ENCODE measurements at places on chromosomes 12 and 14. TPM values are rescaled to one million over a fixed set of nuclear protein-coding genes. Genes with fewer than 3 reads are reported as not detected.

GPR84 gene
- total RNA-seq: not detected

GRCh38 chr12:93904124-93904523 is 226.9 kb downstream of the CRADD start:
- peaks cover 5% of the 10 kb centered on the region for H3K4me1 ChIP-seq
- H3K27me3 ChIP-seq: no peaks in the 10 kb centered on the region

PRKD1 gene
- total RNA-seq: 6.6 TPM

DNA sequence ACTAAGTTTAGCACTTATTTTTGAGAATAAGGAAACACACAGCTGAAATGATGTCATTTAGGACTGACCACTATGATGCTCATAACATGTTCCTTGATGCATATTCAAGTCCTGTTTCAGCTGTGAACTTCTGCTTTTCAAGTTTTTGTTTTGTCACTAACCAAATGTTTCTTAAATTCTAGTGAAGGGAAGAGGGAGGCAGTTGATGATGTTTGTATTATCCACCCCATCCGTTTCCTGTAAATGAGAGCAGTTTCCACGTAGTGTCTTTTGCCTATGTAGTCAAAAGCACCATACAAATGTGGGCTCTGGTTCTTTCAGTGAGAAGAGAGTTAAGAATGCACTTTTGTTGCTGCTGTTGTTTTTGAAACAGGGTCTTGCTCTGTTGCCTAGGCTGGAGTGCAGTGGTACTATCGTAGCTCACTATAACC is 491.8 kb downstream of the PCNX1 start:
- H3K4me1 ChIP-seq: peaks cover 58% of the 10 kb centered on the region
- no peaks in the 10 kb centered on the region for H3K27me3 ChIP-seq
- H3K27ac ChIP-seq: no peak overlapping the region
- no peak overlapping the region for H3K4me3 ChIP-seq
- no peak for DNase-seq

DNA sequence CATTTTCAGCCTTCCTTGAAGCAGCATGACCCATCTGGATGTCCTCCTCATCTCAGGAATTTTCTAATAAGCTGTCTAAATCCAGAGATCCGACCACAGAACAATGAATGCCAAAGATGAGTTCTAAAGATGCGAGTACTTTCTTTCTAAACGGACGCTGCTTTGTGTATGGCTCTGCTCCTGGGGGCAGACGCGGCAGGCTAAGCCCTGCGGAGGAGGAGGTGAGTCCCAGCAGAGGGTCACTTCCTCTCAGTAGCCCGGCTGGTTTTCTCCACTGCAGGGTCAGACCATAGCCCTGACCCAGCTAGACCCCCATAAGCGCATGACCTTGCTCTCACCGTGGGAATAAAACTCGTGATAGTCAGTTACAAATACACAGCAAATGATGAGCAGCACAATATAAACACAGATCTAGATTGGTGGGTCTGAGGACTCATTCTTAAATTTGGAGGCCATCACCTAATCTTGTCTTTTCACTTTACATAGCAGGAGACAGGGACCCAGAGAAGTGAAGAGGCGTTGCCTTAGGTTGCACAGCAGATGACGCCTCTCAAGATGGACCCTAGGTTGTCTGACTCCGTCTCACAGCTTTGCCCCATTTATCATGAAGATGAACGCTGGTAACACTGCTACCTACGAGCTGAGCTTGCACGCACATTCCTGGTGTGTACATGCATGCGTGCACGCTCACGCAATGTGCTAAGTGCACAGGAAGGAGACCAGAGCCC is 16.6 kb downstream of the SSH1 start:
- H3K27me3 ChIP-seq: no peaks in the 10 kb centered on the region
- H3K36me3 ChIP-seq: peaks cover 17% of the 10 kb centered on the region
- H3K4me3 ChIP-seq: peak overlapping the region; percentile 24
- peaks cover 74% of the 10 kb centered on the region for H3K4me1 ChIP-seq

All from osteocyte (in vitro differentiated cells).